ENCODE measurements at places on chromosomes 12 and 14.
A peak's percentile ranks its signal among the peaks of the same experiment; 100 is the strongest.

DNA sequence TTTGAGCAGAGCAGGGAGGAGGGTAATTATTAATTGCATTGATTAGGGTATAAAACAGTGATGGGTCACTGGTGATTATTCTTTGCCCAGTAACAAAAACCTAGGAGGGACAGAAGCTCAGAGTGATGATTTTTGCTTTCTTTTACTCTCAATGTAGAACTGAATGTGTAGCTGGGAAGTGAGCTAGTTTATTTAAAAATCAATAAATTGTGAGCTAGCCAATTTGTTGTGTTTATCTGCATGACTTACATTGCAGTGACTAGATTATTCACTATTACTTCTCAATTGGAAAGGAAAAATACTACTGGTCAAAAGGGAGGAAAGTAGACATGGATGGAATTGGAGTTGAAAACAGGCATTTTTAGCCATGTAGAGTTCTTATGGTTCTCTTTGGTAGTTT is 107.1 kb downstream of the PLXNC1 start:
- no peak for DNase-seq

GRCh38 chr12:67637718-67638117 is 10.8 kb upstream of the DYRK2 start:
- DNase-seq, result no peak

DNA sequence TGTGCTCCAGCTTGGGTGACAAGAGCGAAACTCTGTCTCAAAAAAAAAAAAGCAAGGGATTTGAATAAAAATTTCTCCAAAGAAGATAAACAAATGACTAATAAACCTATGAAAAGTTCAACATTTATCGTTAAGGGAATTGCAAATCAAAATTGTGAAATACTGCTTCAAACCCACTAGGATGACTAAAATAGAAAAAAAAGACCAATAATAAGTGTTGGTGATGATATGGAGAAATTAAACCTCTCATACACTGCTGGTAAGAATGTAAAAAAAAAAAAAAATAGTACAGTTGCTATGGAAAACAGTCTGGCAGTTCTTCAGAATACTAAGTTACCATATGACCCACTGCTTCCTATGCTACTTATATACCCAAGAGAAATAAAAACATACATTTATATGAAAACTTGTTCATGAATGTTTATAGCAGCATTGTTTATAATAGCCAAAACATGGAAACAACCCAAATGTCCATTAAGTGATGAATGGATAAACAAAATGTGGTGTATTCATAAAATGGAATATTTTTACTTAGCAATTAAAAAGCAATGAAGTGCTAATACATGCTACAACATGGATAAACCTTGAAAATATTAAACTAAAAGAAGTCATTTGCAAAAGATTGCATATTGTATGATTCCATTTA is 39.4 kb upstream of the TMPRSS12 start:
- DNase-seq, result no peak

- DNase-seq, result no peak
Observed at GRCh38 chr12:57418255-57418654, 12.6 kb downstream of the R3HDM2 start.

- peak; percentile 64 for DNase-seq
Observed at GRCh38 chr14:34355584-34356263, 106.3 kb downstream of the SPTSSA start.

DNA sequence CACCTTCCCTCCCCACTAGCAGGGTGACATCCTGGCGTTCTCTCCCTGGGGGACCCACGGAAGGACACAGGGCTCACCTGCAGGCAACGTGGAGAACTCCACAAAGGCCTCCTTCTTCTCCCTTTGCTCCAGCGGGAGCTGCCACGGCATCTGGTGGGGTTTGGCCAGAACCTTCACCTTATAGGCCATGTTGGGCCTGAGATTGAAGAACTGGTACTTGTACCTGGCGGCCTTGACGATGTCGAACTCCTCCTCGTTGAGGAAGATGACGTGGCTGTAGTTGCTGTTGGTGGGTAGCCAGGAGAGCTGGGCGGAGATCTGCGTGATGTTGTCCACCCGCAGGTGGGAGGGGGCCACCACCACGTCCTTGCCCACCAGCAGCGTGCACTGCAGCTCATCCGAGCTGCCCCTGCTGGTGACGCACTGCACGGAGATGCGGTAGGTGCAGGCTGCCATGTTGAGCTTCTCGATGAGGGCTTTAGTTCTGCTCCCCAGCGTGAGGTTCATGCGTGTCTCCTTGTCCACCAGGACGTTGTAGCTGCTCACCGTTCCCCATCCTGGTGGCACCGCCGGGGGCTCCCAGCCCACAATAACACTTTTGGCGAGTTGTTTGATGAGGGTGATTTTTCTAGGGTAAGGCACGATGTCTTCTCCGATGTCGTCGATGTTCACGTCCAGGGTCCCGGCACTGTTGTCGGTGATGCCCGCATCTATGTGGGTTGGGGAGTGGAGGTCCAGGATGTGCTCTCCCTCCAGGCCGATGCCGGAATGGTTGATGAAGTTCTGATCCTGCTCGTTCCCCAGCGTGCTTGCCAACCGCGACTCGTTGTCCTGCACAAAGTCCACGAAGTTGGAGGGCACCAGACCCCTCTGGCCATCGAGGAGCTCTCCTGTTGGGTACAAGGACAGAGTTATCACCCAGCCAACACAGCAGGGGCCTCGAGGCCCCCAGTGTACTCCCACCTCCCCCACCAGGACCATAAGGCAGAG is 104.4 kb downstream of the PIWIL1 start:
- DNase-seq, result no peak

DNA sequence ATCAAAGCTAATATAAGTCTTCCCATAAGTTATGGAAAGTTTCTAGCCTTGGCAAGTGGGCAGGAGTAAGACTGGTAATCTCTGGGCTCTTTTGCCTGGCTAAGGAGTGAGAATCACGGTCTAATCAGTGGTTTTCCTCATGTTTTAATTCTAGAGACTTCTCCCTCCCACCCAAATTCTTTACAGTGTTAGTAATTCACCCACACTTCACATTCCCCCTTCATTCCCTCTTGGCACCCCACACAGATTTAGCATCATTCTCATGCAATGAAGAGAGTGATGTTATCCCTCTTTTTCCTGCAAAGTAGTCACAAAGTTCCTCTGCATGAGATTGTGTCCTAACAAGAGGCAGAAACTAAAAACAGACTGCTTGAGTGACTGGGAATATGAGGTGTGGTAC is 28.6 kb upstream of the CACNA2D4 start:
- no peak for DNase-seq

DNA sequence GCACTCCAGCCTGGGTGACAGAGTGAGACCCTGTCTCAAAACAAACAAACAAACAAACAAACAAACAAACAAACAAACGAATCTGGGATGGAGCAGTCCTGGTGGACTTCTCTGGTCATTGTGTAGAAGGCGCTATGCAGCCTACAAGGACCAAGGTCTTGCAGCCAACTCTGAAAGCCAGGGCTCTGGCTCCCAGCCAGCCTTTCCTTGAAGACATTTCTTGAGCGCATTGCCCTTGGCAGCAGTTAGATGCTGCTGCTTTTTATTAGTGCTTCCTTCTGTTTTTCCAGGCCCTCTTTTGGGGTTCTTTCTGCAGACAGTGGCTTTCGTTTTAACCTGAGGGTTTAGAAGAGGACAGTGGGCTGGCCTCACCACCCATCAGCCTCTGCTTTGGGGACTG is 20.2 kb downstream of the CCDC177 start:
- DNase-seq, result no peak

DNA sequence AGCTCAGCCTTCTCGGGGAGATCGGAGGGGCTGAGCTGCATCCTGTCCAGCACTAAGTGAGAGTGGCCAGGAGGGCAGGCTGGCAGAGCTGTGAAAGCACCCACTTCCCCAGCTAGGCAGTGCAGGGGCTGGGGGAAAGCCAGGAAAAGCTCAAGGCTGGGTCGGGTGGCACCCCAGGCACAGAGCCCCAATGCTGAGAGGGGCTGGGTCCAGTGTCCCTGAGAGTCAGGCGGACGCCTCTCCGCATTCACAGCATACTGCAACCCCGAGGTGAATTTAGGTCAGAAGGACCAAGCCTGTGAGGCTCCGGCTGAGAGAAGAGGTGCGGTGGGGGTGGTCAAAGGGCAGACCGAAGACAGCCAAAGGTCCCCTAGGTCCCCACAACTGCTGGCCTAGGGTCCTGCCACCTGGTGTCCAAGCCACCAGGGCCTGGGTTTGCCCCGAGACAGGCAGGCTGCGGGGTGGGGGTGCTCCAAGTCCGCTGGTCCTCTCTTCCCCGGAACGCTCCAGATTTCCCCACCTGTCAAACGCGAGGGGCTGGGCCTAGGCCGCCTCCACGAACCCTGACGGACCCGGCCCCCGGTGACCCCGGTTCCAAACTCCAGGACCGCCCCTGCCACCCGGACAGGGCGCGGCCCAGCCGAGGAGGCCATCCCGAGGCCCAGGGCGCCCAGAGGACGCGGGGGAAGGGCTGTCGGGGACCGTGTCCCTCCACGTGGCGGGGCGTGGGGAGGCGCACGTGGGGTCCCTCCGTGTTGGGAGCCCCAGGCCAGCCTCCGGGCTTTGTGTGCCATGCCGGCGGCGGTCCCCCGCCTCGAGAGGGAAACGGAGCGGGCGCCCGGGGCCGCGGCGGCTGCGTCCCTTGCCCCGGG is 527 bp downstream of the CAMKK2 start:
- no peak for DNase-seq

DNA sequence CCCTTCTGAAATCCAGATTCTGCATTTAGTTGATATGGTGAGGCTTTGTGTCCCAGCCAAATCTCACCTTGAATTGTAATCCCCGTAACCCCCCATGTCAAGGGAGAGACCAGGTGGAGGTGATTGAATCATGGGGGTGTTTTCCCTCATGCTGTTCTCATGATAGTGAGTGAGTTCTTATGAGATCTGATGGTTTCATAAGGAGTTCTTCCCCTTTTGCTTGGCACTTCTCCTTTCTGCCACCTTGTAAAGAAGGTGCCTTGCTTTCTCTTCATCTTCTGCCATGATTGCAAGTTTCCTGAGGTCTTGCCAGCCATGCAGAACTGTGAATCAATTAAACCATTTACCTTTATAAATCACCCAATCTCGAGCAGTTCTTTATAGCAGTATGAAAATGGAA is 23.1 kb upstream of the C12orf42 start:
- no peak for DNase-seq

- peak; percentile 31 for DNase-seq
Observed at GRCh38 chr14:22886500-22887259, 3.7 kb downstream of the REM2 start.

DNA sequence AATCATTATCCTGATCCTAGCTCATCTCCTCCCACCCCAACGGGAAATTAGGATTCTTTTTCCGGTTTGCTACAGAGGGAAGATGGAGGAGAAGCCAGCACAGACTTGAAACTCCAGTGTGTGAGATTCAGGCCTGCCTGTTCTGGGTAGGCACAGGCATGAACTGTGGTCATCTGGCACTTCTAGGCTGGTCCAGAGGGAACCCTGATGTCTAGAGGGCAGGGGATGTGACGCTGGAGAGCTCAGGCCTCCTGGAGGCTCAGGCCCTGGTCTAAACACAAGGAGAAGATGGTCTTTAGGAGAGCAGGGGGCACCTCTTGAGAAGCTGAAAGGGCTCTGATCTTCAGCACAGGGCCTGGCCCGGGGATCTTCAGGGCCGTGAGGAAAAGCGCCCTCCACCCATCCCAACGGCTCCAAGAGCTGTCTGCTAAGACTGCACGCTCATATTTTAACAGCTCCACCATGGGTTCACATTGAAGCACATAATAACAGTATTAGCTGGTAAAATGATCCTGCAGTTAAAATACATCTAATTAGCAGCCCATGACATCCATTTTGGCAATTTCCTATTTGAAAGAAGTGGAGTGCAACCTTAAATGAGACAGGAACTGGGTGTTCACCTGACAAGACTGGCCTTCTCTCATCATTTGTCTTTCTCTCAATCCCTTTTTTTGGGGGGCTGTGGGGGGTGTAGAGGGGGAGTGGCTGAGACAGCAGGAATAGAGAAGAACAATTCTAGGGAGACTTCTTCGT is 35.4 kb downstream of the BCL11B start:
- DNase-seq, result no peak

- DNase-seq, result no peak
Observed at GRCh38 chr12:108400056-108400455, 60.9 kb upstream of the CMKLR1 start.

- DNase-seq, result no peak
Observed at GRCh38 chr14:21102521-21103410, 1.9 kb downstream of the TMEM253 start.

- DNase-seq, result no peak
Observed at GRCh38 chr12:18658829-18659228, 79.0 kb downstream of the PLCZ1 start.

DNA sequence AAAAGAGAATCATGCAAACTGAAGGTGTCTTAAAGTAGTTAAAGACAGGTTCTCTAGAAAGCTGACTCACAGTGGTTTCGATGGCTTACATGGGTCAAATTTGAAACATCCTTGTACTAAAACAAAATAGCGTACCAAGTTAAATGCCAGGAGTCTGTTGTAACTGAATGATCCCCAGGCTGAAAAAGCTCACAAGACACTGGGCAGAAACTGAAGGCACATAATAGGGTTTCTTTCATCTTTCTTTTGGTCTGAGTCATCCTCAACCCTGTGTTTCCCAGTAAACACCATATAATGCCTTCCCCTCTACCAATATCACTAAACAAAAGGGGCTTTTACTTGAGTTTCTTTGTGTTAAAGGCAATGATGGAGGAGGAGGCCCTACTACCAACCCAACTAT is 12.8 kb downstream of the ZFYVE1 start:
- no peak for DNase-seq

- no peak for DNase-seq
Observed at GRCh38 chr14:25298238-25298637, 248.3 kb upstream of the STXBP6 start.

DNA sequence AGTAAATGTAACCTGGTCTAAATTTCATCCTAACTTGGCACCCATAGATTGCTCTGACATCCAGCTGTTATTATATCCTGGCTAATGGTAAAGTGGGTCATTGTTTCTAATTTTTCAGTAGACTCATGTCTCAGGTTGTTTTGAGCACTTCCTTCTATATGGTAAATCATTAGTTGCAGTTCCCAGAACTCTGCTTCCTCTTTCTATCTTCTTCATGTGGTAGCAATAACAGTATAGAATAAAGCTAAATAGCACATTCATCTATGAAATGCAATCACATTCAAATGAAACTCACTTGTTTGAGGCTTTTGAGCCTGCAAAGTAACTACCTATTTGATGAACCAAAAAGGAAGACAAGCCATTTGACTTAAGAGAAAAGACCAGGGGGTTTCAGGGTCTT is 65.1 kb upstream of the GZMB start:
- no peak for DNase-seq

- DNase-seq, result peak; percentile 14
Observed at GRCh38 chr12:100375038-100375735, 18.3 kb downstream of the SLC17A8 start.

GRCh38 chr12:67692966-67693365 is 44.4 kb downstream of the DYRK2 start:
- DNase-seq, result no peak

- no peak for DNase-seq
Observed at GRCh38 chr14:22266142-22266442, 322.9 kb downstream of the DAD1 start.

GRCh38 chr14:104969741-104970230 is 8.4 kb downstream of the AHNAK2 start:
- DNase-seq, result no peak

Data from H4 (cell line).